ENCODE measurements at places on chromosomes 7 and 10.

- DNase-seq = no peak
Measured at GRCh38 chr10:28169525-28169924, 133.3 kb downstream of the MPP7 start.

- no peak for DNase-seq
Measured at GRCh38 chr10:27514243-27514642, 10.1 kb downstream of the RAB18 start.

GRCh38 chr7:125033506-125033905, 103.9 kb upstream of the POT1 start:
- no peak for DNase-seq

GRCh38 chr10:19930936-19931893, 115.0 kb downstream of the PLXDC2 start:
- no peak for DNase-seq

DNA sequence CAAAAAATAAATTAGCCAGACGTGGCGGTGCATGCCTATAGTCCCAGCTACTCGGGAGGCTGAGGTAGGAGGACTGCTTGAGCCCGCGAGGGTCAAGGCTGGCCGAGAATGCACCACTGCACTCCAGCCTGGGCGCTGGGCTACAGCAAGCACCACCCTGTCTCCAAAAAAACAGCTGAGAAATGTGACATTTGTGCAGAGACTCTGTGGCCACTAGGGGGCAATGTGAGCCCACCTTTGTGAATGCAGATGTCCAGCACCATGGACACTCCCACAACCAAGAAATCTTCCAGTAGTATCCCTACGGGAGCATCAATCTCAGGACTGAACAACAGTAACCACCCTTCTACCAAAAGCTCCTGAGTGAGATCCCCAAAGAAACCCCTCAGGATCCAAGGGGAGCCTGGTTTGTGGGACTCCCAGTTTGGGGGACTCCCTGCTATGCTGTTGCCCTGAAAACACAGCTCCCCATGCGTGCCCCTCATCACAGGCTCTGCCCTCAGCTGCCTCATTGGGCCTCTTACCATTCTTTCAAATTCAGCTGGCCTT, 6.2 kb upstream of the AHCYL2 start:
- DNase-seq = peak; percentile 74

DNA sequence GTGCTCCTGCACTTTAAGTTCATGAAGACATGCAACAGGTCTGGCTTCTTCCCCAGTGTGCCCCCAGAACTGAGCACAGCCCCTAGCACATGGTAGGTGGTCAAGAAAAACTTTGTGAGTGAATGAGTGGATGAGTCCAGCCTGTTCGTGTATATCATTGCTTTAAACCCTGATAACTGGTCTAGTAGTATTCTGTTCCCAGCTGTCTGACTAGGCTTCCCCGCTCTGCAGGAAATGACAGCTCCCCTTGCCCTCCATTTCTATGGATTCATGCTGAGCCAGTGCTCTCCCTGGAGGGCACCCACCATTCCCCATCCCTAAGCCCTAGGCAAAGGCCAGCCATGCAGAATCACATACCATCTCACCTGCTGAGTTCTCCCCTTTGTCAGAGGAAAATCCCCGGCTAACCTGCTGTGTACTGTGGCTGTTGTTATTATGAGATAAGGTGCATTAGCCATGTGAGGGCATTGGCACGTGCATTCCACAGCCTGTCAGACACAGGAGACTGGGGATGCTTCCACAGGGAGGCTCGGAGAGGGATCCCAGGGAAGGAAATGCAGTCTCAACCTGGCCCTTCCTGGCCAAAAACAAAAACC, 698.9 kb downstream of the GRID1 start:
- DNase-seq = no peak

DNA sequence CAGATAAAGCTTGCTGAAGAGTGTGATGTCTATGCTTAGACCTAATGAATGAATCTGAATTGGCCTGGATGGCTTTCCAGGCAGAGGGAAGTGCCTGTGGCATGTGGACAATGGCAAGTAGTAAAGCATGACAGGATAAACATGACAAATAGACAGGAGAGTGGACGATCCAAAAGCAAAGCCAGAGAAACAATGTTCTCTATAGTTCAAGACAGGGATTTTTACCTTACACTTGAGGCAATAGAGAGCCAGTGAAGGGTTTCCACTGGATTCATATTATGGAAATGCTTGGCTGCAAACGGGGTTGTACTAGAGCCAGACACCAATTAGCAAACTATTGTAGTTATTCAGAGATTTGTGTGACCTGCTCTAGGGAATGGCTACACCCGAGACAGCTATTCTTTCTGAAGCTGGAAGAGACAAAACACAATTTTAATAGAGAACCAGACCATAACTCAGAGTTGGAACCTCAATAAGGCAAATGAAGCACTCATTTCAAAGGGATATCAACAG, 2.3 kb downstream of the AGMO start:
- no peak for DNase-seq

- no peak for DNase-seq
Measured at GRCh38 chr10:13528123-13528874, 515 bp downstream of the BEND7 start.

DNA sequence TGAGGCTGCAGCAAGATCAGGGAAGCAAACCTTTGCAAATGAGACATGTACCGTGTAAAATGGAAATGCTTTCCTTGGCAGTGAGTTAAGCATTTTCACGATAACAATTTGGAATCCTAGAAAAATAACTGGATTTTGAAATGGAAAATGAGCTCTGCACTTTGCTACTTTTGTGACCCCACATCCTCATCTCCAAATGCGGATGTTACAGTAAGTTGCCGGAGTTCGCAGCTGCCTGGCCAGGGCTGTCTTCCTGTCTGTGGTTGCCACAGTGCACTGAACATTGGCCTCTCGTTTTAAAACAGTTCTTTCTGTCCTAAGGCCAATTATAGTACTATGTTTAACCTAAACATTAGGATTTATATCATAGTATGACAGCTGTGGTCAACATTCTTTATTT, 136.2 kb upstream of the FZD8 start:
- DNase-seq = no peak

- peak; percentile 41 for DNase-seq
Measured at GRCh38 chr10:14588084-14588937, 186.4 kb downstream of the FAM107B start.

DNA sequence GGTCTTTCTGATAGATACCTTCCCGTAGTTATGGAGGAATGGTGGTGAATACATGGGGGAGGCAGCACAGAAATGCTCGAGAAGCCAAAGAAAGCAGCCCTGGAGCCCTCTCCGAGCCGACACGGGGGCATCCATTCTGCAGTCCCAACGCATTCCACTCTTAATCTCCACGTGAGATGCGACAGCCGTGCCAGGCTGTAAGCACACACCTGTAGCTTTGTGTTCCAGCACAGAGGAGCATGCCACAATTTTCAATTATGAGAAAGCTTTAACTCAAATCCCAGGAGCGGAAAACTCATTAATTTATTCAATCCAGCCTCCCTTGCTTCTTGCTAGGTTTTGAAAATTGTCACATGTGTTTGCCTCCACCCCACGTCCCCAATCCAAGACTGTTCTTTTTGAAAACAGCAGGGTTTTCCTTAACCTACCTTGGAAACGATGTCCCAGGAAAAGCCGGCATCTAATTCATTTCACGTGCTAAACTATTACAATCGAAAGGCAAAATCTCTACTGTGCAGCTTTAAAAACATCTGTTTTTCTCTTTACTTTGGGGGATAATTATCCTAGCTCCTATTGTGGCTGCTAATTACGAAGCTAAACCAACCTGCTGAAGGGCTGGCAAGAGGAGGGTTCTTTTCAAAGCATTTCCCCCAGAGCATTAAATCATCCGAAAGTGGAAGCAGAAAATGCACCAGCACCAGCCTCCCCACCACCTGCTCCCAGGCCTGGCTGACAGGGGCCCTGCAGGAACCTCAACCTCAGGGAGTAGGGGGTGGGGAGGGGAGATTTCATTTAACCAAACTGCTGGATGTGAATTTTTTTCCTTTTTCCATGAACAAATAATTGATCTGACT, 56.0 kb upstream of the CHST15 start:
- no peak for DNase-seq

DNA sequence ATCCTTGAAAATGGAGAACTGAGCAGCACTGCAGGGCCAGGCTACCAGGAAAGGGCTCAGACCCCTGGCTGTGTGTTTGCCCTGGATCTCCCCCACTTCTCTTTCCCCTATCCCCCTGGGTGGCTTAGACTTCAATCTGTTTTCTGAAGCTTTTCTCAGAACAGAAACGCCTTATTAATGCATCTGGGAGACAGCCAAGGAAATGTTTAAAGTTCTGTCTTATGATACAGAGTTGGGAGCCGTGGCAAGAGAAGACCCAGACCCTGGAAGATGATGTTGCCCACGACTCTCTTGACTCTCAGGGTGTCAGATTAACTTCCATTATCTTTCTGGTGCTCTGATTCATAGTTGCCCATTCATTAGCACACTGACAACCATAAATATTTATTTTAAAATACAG, 107.1 kb downstream of the EBLN1 start:
- DNase-seq = no peak

GRCh38 chr10:8104721-8105120, 50.2 kb downstream of the GATA3 start:
- DNase-seq = no peak

DNA sequence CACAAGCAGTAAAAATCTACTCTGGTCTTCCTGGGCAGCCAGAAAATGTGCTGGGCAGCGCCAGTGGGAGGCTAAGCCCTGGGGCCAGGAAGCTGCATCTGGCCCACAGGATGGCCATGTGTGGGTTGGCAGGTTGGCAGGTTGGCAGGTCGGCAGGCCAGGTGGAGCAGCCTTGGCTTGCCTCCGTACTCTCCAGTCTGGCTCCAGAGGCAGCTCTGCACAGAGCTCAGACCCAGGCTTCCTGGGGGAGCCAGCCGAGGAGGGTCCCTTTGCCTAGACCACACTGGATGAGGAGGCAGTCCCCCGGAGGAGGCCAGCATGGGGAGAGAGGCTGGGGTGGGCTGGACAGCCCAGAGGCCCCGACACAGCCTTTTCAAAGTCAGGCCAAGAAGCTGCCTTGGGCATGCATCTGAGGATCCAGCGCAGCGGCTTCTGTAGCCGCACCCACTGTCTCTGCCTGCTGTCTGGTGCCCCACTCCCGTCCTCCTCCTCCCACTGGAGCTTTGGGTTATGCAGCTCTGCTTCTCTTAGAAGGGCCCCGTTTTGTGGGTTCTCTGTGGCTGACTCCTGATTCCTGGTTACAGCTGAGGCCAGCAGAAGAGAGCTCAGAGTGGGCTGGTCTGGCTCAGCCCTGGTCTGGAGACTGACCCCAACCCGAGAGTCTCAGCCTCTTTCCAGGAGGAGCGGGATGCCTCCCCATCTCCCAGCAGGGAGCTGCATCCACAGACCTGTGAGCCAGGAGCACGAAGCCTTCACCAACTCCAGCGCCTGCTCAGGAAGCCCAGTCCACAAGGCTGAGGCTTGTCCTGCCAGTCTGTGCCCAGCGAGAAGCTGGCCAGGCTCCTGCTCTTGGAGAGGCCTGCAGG, 44.6 kb downstream of the CFAP46 start:
- no peak for DNase-seq

DNA sequence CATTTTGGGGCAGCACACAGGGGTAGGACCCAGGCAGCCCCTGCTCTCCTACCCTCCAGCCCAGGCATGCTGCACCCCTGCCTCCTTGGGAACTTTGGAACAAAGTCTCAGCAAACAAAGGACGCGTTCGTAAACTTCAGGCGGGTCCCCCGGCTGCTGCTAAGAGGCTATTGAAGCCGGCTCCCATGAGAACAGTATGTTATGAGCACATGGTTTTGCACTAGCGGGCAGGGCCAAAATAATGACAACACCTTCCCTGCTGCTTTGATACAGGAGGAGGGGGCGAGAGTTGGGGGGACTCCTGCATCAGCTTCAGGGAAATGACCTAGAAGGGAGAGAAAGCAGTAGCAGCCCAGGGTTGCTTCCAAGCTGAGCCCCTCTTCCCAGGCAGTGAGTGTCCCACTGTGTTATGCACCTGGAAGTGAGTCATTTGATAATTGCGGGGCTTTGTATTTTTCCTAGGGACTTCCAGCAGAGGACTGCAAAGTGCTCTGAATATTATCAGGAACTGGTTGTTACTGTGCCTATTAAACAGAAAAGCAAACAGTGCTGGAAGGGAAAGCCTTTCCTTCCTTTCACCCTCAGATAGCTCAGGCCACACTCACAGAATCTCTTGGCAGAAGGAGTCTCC, 6.9 kb downstream of the ITPRIP start:
- DNase-seq = no peak

DNA sequence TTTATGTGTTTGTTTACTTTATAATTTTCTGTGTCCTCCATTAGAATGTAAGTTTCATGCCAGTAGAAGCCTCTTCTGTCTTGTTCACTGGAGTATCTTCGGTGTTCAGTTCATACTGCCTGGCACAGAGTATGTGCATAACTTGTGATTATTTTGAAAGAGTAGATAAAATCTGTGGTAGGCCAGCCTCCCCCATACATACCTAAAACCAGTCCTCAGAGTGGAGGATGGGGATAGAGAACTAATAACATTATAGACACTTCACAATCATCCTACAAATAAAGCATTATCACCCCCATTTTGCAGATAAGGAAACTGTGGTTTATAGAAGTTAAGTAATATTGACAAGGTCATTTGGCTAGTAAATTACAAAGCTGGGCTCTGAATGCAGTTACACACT, 28.0 kb downstream of the VIM start:
- DNase-seq = no peak

GRCh38 chr10:8133146-8133545, 78.7 kb downstream of the GATA3 start:
- DNase-seq = peak; percentile 2

DNA sequence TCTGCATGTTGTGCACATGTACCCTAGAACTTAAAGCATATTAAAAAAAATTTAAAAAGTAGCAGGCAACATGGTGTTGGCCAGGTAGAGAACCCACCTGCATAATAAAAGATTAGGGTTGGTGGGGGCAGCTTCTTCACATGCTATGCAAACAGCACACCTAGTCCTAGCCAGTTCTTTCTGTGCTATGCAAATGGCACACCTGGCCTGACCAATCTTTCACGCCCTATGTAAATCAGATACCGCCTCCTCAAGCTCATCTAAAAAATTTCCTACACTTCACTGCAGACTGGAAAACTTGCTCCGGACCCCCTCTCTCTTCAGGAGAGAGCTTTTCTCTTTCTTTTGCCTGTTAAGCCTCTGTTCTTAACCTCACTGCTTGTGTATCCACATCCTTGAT, 14.5 kb upstream of the PIP start:
- no peak for DNase-seq

- no peak for DNase-seq
Measured at GRCh38 chr7:1062296-1063294, 18.2 kb downstream of the GPR146 start.

DNA sequence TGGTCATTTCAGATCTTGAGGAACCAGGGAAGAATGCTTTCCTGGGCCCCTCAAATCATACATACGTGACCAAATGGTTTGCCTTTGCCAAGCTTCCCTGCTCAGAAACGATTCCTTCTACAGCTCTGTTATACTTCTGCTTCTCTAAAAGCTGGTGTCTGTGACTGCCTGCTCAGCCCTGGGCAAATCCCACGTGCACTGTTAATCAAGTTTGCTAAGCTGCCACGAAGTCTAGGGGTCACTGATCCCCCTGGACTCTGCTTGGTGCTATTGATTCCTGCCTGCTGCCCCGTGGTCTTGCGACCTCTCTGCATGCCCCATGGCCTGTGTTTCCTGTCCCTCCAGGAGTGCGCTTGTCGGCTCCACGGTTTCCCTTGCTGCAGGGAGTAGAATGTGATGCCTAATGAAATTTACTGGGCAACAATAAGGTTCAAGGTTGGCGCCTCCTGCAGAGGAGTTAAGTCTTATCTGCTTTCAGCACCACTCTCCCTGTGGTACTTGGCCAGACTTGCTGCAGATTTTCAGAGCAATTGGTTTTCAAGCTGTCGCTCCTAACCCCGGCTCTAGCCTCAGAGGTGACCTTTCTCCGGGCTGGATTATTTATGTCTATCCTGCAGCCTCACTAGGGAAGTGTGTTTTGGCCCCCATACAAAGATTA, 201.6 kb upstream of the FZD8 start:
- no peak for DNase-seq
